Muscle of back (tissue), 13 donors: ENCODE measurements at places on chromosomes 16 and 17. TPM values are rescaled to one million over a fixed set of nuclear protein-coding genes. Genes with fewer than 3 reads are reported as not detected.

Gene DYNC1LI2
- polyA plus RNA-seq = 84.8 TPM

Gene IRX3
- polyA plus RNA-seq = 18.2 TPM

Gene LITAFD
- not detected for polyA plus RNA-seq

Gene HOXB7
- polyA plus RNA-seq = 4.4 TPM

Gene KRT31
- 4.4 TPM for polyA plus RNA-seq

Gene GLP2R
- 0.15 TPM for polyA plus RNA-seq

Gene SYCE1L
- 7.5 TPM for polyA plus RNA-seq

Gene SLC5A10
- polyA plus RNA-seq = 0.12 TPM

Gene MRPS23
- polyA plus RNA-seq = 27.9 TPM

Gene FMNL1
- 4.3 TPM for polyA plus RNA-seq

DNA sequence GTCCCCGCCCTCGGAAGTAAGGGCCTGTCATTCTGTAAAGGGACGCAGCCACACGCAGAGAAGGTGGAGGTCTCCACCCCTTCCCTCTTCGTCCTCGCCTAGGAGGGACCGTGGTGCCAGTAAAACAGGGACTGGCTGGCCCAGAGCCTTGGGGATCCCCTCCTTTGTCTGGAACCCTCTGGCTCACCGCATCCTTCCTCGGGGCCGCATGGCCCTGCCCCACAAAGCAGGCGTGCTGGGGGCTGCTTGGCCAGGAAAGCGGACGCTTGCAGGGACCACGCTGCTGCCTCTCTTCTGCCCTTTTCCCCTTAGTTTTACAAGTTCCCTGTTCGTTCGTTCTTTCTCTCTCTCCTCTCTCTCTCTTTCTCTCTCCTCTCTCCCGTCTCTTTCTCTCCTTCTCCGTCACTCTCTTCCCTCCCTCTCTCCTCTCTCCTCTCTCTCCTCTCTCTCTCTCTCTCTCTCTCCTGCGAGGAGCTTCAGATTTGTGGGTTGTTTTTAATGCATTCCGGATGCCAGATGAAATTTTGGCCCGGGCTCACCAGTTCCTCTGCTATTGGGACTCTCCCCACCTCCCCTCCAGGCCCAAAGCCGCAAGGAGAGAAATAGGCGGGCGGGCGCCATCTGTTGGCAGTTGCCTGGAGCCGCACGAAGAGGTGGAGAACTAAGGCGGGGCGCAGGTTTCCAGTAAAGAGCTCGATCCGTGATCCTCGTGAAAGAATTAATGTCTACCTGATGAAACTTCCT is 35.1 kb upstream of the CDRT4 start:
- peak; percentile 93 for DNase-seq

DNA sequence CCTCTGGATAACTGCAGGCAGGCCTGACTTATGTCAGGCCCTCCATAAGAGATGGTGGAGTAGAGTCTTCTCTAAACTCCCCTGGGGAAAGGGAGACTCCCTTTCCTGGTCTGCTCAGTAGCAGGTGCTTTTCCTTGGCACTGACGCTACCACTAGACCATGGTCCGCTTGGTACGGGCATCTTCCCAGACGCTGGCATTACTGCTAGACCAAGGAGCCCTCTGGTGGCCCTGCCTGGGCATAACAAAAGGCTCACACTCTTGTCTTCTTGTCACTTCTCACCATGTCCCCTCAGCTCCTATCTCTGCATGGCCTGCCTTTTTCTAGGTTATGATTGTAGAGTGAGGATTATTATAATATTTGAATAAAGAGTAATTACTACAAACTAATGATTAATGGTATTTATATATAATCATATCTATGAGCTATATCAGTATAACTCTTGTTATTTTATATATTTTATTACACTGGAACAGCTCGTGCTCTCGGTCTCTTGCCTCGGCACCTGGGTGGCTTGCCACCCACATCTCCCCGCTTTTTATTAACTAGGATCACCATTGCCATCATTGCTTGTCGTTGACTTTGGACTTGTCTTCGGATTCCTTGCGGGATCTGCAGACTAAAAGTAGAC is 59.8 kb upstream of the ARL4D start:
- DNase-seq = no peak

DNA sequence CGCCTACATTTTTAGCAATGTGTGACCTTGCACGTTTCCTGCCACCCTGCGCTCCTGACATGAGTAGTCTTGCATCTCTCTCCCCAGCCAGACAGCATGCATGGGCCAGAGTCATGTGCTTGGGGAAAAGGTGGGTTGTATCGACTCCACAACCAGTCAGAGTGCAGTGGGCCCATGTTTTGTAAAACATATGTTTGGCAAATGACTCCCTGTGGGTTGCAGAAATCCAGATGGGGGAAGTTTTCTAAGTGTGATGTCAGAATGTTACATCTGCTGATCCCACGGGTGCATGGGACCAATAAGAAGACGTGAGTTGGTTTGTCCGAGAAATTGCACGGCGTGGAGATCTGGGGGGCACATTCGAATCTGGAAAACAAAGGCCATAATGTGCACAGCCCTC is 147.1 kb downstream of the FOXL1 start:
- DNase-seq = no peak

- no peak for DNase-seq
Measured at GRCh38 chr16:82699260-82699659, 72.5 kb downstream of the CDH13 start.

DNA sequence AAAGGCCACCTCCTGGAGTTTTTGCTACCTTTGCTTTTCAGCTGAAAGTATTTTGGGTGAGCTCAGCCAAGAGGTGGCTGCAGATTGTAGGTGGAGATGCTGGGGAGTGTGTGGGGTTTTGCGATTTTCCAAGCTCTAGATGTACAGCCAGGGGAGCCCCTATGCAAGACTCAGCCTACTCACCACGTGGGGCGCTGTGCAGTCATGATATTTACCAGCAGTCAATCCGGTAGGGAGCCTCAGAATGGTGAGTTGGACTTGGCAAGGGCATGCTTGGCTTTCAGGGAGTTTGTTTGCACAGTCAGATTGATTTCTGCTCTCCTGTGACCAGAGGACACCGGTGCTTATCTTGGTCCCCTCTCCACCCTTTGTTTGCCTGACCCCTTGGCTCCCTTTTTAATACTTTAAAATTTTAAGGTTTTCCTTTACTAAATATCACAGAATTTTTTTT is 175.3 kb downstream of the UTP18 start:
- peak; percentile 19 for DNase-seq

DNA sequence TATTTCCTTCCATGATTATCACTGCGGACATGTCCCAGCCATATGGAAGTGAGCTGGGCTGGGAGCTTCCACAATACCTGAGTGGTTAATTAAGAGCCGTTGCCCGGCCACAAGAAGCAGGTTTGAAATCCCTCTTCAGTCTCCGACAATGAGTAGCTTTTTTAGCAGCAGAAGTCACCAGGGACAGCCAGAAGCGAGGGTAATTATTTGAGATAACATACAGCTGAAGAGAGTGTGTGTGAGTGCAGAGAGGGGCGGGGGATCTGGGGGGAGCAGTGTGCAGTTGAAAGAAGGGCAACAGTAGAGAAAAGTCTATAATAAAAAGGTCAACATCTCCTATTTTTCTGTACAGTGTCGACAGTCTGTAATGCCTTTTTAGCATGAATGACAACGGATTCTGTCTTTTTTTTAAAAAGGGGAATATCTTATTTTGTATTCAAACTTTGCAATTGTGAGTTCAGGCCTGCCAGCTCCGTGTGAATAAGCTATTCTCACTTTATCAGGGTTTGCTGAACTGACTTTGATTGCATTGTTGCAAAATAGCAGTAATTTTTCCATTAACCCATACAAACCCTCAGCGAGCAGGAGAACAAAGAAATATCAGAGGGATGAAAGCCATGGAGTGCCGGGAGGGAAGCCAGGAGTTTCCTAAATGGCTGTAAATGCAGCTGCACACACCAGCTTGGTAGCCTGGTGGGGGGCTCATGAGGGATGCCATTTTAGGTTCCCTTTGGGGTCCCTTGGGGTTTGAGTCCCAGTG is 220.3 kb upstream of the IRX3 start:
- no peak for DNase-seq

GRCh38 chr17:17737961-17738894 is 57.0 kb downstream of the RAI1 start:
- no peak for DNase-seq

DNA sequence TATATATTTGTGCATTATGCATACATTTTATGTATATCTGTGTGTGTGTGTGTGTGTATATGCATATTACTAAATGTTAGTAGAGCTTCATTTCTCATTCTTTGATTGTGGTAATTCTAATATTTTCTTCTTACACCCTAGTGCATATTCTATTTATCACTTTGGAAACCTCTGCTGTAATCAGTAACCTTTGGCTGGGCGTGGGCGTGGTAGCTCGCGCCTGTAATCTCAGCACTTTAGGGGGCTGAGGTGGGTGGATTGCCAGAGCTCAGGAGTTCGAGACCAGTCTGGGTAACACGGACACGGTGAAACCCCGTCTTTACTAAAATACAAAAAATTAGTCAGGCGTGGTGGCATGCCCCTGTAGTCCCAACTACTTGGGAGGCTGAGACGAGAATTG is 26.9 kb downstream of the CPSF4L start:
- no peak for DNase-seq

DNA sequence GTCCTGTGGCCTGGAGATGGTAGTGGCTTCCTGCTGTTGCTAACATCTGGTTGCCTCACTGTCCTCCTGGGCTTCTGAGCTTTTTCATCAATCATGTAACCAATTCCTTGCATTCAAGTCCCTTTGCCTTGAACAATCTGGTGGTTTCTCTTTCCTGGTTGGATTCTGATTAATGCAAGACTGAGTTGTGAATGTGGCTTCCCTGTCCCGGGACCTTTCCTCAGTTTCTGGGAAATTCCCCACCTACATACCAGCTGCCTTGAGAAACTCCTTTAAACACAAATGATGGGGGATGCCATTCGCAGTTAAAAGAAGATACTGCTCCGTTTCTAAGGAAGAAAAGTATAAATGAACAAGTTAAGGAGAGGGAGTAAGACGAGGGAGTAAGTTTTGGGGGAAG is 39.9 kb upstream of the NLRP1 start:
- DNase-seq = no peak

DNA sequence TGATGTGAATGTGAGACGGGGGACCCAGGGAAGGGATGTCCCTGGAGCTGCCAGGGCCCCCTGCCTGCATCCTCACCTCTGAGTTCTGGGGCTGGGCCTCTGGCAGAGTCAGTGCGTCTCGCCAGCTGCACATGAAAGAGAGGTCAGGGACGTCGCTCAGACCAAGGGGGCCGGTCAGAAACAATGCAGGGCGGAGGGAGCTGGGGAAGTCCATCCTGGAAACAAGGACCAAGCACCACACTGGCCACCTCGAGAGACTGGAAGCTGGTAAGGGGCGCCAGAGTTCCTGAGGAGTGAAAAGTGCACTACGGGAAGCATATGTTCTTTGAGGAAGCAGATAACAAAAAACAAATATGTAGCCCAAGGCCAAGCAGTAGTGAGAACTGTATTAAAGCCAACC is 2.1 kb downstream of the TAF1C start:
- no peak for DNase-seq

- no peak for DNase-seq
Measured at GRCh38 chr17:39608142-39608981, 642 bp upstream of the NEUROD2 start.

GRCh38 chr17:12438813-12439586 is 226.7 kb upstream of the MYOCD start:
- no peak for DNase-seq

- DNase-seq = no peak
Measured at GRCh38 chr16:72428681-72429376, 256.9 kb upstream of the PMFBP1 start.

- peak; percentile 15 for DNase-seq
Measured at GRCh38 chr17:14304222-14304772, 3.4 kb downstream of the HS3ST3B1 start.

DNA sequence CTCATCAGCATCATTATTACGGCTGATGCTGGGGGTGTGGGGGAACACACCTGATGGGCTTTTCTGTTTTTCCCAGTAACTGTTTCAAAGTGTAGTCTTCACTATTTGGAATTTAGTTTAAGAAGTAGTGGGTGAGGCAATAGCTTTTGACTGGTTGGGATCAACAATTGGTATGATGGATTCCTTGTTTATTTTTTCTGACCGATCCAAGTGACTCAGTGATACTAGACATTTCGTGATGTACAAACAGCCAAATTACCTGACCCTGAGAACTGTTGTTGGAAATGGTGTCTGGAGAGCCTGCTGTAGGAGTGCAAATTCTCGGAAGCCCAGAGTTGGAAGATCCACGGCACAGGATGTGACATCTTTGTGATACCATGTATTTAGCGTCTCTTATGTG is 204.2 kb downstream of the PRKCA start:
- DNase-seq = no peak
